ENCODE measurements at places on chromosomes 7 and 10. TPM values are rescaled to one million over a fixed set of nuclear protein-coding genes. Genes with fewer than 3 reads are reported as not detected.

Gene C7orf57
- total RNA-seq, result not detected

Gene RBAK
- 13.2 TPM for total RNA-seq

Gene CLCN1
- total RNA-seq, result not detected

Gene MMS19
- 64.7 TPM for total RNA-seq

Gene ZNF777
- 9.0 TPM for total RNA-seq

DNA sequence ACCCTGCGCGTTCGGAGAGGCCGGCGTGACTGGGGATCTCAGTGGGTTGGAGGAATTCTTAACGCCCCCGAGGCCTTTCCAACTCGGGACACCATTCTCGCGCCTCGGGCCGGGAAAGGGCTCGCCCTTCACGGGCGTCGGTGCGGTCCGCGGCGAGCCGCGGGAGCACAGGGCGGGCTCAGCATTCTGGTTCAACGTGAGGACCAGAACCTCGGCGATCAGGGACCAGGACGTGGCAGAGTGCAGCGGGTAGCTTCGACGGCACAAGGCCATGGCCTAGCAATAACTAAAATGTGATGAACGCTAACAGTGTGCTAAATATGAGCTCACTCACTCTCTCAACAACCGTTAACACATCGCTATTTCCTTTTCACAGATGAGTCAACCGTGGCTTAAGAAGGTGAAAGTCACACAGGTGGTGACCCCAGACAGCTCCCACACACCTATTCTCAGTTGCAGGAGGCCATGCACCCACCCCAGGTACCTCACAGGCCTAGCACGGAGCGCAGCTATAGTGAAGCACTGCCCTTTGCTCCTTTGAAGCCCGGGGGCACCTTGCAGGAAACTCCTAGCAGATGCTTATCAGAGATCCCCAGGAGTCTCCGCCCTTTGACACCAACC is 4.5 kb upstream of the EMX2 start:
- no peak for DNase-seq

DNA sequence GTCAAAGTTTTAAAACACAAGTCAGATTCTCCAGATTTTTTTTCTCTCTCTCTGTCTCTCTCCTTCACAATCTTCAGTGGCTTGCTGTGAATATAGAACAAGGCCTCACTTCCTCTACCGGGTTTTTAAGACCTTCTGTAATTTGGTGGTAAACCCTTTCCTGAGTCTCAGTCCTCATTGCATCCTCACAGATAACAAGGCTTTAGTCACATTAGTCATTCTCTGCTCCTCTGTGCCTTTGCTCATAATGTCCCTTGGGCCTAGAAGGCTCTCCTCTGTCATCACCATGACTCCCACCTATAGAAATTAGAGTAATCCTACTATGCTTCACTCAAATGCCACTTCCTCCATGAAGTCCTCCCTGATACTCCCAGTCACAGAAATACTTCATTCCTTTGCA is 172.7 kb upstream of the HPS1 start:
- no peak overlapping the region for H3K4me3 ChIP-seq
- no peaks in the 10 kb centered on the region for H3K4me1 ChIP-seq
- DNase-seq, result no peak
- no peak overlapping the region for H3K27ac ChIP-seq
- no peaks in the 10 kb centered on the region for H3K27me3 ChIP-seq

- no peak for DNase-seq
- H3K36me3 ChIP-seq, result no peaks in the 10 kb centered on the region
- no peak overlapping the region for H3K4me3 ChIP-seq
- H3K4me1 ChIP-seq, result peaks cover 3% of the 10 kb centered on the region
- H3K27ac ChIP-seq, result no peak overlapping the region
- no peaks in the 10 kb centered on the region for H3K27me3 ChIP-seq
Measured at GRCh38 chr10:3478153-3478552, 305.6 kb upstream of the PITRM1 start.

- no peaks in the 10 kb centered on the region for H3K4me1 ChIP-seq
- H3K27me3 ChIP-seq, result no peaks in the 10 kb centered on the region
- no peak for DNase-seq
- H3K36me3 ChIP-seq, result no peaks in the 10 kb centered on the region
- no peak overlapping the region for H3K27ac ChIP-seq
Measured at GRCh38 chr10:132357286-132358058, 25.5 kb downstream of the LRRC27 start.

- H3K27me3 ChIP-seq, result no peaks in the 10 kb centered on the region
- H3K4me1 ChIP-seq, result no peaks in the 10 kb centered on the region
- no peaks in the 10 kb centered on the region for H3K36me3 ChIP-seq
Measured at GRCh38 chr10:33876584-33877400, 542.3 kb upstream of the NRP1 start.

DNA sequence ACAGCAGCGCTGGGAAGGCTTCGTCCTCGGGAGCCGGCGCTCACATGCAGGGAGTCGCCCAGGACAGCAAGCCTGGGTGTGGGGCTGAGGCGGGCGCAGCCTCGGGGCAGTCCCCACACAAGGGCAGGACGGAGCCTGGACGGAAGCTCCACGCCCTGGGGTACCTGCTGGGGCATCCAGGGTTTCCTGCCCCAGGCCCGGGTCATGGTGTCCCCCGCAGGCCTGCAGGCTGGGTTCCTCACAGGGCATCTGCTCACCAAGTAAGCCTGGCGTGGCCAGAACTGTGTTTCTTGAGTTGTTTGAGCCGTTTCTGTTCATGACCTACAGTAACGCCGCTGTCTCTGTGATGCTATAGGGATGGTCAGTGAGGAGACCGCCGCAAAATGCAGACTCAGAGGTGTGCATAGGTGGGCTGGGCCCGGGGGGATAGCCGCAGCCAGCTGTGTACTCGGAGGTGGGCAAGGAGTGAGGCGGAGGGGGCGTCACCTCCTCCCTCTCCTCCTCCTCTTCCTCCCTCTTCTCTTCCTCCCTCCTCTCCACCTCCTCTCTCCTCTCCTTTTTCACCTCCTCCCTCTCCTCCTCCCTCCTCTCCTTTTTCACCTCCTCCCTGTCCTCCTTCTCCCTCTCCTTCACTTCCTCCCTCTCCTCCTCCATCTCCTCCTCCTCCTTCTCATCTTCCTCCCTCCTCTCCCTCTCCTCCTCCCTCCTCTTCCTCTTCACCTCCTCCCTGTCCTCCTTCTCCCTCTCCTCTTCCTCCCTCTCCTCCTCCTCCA is 438.9 kb downstream of the DNAJB6 start:
- H3K4me3 ChIP-seq, result no peak overlapping the region
- no peaks in the 10 kb centered on the region for H3K4me1 ChIP-seq
- H3K27ac ChIP-seq, result no peak overlapping the region
- no peaks in the 10 kb centered on the region for H3K27me3 ChIP-seq
- DNase-seq, result no peak

GRCh38 chr7:140623980-140624379 is 16.6 kb downstream of the DENND2A start:
- no peaks in the 10 kb centered on the region for H3K36me3 ChIP-seq
- no peaks in the 10 kb centered on the region for H3K27me3 ChIP-seq
- no peak overlapping the region for H3K4me3 ChIP-seq
- H3K4me1 ChIP-seq, result peaks cover 10% of the 10 kb centered on the region

DNA sequence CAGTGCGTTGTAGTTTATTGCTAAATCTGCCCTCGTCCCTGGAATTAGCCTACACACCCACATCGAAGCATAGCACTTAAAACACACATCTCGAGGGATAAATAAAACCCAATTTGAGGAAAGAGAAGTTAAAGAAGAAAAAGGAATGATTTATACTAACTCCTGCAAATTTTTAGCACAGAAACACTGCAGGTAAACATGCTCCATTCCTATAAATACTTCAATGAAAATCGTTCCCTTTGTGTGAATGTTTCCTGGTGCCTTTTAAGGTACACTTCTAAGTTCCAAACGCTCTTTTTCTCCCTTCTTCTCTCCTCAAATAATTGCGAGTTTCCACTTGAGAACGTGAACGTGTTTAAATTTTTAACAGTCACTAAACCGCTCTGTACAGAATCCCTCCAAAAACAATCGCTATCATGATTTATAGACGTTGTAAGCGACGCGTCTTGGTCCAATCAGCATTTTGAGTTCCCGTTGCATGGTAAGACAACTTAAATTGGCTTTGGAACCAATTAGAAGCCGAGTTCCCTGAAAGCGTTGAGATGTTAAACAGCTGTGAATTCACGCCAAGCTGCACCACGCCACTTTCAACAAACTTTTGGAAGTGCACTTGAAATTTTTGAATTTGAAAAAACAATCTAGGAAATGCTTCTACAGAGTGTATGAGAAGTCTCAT is 12.5 kb upstream of the EBLN1 start:
- no peaks in the 10 kb centered on the region for H3K4me1 ChIP-seq
- H3K27me3 ChIP-seq, result no peaks in the 10 kb centered on the region
- peak; percentile 15 for DNase-seq
- peak overlapping the region; percentile 97 for H3K27ac ChIP-seq
- peak overlapping the region; percentile 53 for H3K4me3 ChIP-seq

GRCh38 chr10:132534391-132535064 is 3.1 kb upstream of the INPP5A start:
- H3K27me3 ChIP-seq, result no peaks in the 10 kb centered on the region
- peaks cover 51% of the 10 kb centered on the region for H3K4me1 ChIP-seq
- H3K36me3 ChIP-seq, result no peaks in the 10 kb centered on the region
- H3K27ac ChIP-seq, result no peak overlapping the region
- no peak overlapping the region for H3K4me3 ChIP-seq

DNA sequence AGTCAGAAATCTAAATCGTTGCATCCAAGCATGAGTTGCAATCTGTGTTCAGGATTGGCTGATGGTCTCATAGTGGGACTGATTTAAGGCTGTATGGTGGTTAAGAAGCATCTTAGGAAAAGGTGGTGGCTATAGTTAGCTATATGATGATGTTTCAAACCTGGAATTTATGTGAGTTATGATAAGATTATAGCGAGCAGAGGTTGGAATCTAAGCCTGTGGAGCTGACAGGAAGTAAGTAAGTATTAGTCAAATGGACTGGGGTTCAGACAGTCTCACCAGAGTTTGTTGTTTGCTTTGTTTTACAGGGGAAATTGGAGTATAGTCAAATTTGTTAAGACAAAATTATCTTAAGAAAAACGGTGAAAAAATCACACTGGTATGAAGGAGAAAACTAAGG is 56.7 kb downstream of the ANKRD7 start:
- DNase-seq, result no peak
- H3K27ac ChIP-seq, result no peak overlapping the region
- H3K4me1 ChIP-seq, result no peaks in the 10 kb centered on the region

DNA sequence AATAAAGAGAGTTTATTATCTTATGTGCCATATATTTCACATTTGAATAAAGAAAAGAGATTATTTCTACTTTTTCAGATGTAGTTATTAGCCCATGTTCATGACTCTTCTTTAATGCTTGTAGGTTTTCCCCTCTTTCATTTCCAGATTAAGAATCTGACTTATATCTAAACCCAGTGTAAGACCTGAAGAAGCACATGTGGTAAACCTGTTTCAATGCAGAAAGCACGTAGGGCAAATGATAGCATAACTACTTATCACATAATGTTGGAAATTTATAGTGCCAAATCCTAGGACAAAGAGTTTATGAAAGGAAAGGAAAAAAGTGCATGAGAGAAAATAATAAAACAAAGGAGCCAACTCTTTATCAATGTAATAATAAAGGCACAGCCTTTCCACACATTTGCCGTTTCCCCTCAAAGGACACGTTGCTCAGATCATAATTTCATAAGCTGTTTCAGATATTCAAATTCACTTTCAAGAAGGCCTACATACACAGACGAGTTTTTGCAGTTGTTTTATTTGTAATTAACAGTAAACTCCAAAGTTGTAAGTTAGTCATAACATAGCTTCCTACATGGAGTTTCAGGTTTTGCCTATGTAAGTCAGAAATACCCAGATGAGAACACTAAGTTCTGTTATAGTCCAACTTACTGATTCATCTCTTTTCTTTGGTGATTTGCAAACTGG is 88.8 kb upstream of the MDFIC start:
- H3K36me3 ChIP-seq, result no peaks in the 10 kb centered on the region
- no peak for DNase-seq
- H3K27ac ChIP-seq, result no peak overlapping the region
- H3K27me3 ChIP-seq, result no peaks in the 10 kb centered on the region

DNA sequence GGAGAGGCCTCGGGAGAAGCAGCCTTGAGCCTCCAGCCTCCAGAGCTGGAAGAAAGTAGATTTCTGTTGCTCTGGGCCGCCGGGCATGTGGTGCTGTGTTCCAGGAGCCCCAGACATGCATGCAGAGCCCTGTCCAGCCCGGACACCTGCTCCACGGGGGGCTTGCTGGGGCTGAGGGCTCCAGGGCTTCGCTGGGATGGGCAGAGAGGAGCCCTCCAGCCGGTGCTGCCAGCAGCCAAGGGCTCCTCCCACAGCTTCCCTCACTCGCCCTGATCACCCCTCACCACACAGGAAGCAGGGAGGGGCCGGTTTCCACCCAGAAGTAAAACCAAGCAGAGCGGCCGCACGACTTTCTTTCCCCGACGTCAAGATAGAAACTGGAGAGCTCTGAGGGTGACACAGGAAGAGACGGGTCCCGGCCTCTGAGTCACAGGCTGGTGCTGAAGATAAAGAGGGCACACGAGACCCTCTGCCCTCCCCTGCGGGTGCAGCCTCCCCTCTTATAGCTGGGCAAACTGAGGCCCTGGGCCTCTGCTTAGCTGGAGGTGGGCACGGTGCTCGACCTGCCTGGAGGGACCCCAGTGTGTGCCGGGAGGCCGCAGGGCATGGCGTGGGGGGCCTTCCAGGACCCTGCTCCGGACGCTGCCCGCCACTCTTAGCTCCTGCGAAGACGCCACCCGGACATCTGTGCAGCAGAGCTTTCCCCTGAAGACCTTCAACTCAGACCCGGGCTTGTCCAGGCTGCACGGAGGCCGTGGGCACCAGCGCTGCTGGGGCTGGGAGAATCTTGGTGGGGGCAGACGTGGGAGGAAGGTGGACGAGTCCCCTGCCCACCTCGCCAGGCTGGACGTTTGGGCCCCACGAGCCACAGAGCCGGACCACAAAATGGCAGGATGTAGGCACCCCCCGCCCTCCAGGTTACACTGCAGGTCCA is 31.1 kb downstream of the ADAP1 start:
- H3K27ac ChIP-seq, result no peak overlapping the region
- no peaks in the 10 kb centered on the region for H3K36me3 ChIP-seq
- no peaks in the 10 kb centered on the region for H3K27me3 ChIP-seq
- DNase-seq, result peak; percentile 39

GRCh38 chr10:45000752-45001380 is at the start of gene ZNF22:
ZNF22 (plus strand) TSS chr10:45000923; CDS start chr10:45003369, 2,446 bp downstream.
- peak within 1 kb of the TSS; percentile 94 for H3K27ac ChIP-seq
- peaks cover 52% of the 10 kb centered on the region for H3K4me1 ChIP-seq
- no peaks in the 10 kb centered on the region for H3K27me3 ChIP-seq
- DNase-seq, result peak; percentile 58
- H3K4me3 ChIP-seq, result peak within 1 kb of the TSS; percentile 52

DNA sequence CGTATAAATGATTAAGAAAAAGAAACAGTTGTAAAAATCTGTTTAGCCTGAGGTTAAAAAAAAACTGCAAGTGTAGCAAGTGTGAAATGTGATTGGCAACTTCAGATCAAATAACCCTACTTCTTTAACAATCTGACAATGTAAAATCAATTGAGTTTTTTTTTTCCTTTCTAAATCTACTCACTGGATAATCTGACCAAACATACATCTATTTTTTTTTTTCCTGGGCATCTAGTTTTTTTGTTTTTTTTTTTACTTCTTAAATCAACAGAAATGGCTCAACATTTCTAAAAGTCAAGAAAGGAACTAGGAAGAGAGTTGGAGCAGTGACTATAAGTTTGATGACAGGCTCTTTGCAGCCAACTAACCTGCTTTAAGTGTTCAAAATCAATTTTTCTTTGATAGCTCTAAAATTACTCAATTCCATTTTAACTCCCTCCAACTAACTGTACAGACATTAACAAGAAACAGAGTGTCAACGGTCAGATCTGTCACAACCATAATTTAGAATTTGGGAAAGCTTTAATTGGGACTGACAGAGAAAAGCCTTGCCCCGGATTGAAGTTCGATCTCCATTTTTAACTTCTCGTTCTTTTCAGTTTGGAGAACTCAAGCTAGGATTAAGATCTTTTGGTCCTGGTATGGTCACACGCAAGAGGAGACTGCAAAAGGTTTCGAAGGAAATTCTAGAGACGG is 1.2 kb downstream of the ARL3 start:
- H3K4me3 ChIP-seq, result no peak overlapping the region
- no peaks in the 10 kb centered on the region for H3K27me3 ChIP-seq
- H3K4me1 ChIP-seq, result peaks cover 10% of the 10 kb centered on the region
- DNase-seq, result no peak
- H3K36me3 ChIP-seq, result no peaks in the 10 kb centered on the region

All from thyroid gland (tissue), 4 donors.